A549 treated with Mapracorat at 1 μM for 4 hours (cell line): ENCODE measurements at places on chromosomes 11 and 22. TPM values are rescaled to one million over a fixed set of nuclear protein-coding genes. Genes with fewer than 3 reads are reported as not detected.

The USP2 gene
- total RNA-seq, result 0.72 to 1.3 TPM (median 1.1 TPM) in 5 replicates

The AQP11 gene
- 0.94 to 1.7 TPM (median 1.6 TPM) in 5 replicates for total RNA-seq

The FLRT1 gene
- 0.03 to 0.10 TPM (median 0.06 TPM) in 4 of 5 replicates, not detected in the other for total RNA-seq

The ARHGAP20 gene
- total RNA-seq, result 0.02 to 0.06 TPM in 2 of 5 replicates, not detected in the others

The ROBO4 gene
- not detected in 5 replicates for total RNA-seq

The MS4A3 gene
- total RNA-seq, result not detected in 5 replicates

The OR51E2 gene
- total RNA-seq, result not detected in 5 replicates

The NLRP10 gene
- not detected in 5 replicates for total RNA-seq

The TMA7B gene
- total RNA-seq, result not detected in 5 replicates

The OAF gene
- total RNA-seq, result 7.7 to 11.5 TPM (median 10.8 TPM) in 5 replicates

The SHANK3 gene
- total RNA-seq, result 2.7 to 5.5 TPM (median 4.5 TPM) in 5 replicates

The NUP98 gene
- 58.6 to 74.2 TPM (median 66.4 TPM) in 5 replicates for total RNA-seq

The TRIM48 gene
- not detected in 5 replicates for total RNA-seq

The C11orf42 gene
- not detected in 5 replicates for total RNA-seq

The C22orf31 gene
- total RNA-seq, result not detected in 5 replicates

The GALNT18 gene
- total RNA-seq, result 23.6 to 32.1 TPM (median 26.3 TPM) in 5 replicates

The DEPDC7 gene
- 6.7 to 8.7 TPM (median 7.3 TPM) in 5 replicates for total RNA-seq

The E2F8 gene
- total RNA-seq, result 5.5 to 7.4 TPM (median 6.3 TPM) in 5 replicates

The OR52H1 gene
- not detected in 5 replicates for total RNA-seq

The SLC29A2 gene
- total RNA-seq, result 6.4 to 7.5 TPM (median 6.8 TPM) in 5 replicates

The COPB1 gene
- total RNA-seq, result 99.0 to 122 TPM (median 115 TPM) in 5 replicates

The EFCAB6 gene
- 0.23 to 0.91 TPM (median 0.48 TPM) in 5 replicates for total RNA-seq

The SMIM35 gene
- 0.04 TPM in 1 of 5 replicates, not detected in the others for total RNA-seq

The GAS2 gene
- total RNA-seq, result 0.81 to 1.3 TPM (median 1.1 TPM) in 5 replicates

The MS4A15 gene
- total RNA-seq, result not detected in 5 replicates

The MAPK8IP2 gene
- total RNA-seq, result 2.2 to 4.4 TPM (median 3.6 TPM) in 5 replicates

The LRP4 gene
- total RNA-seq, result 6.4 to 8.0 TPM (median 7.3 TPM) in 5 replicates

The LSP1 gene
- total RNA-seq, result 1.2 to 1.6 TPM (median 1.4 TPM) in 5 replicates

The CHRNA10 gene
- 0.76 to 1.5 TPM (median 1.1 TPM) in 5 replicates for total RNA-seq

The MRGPRX3 gene
- not detected in 5 replicates for total RNA-seq

The TREH gene
- total RNA-seq, result not detected in 5 replicates

The TMEM25 gene
- 0.09 to 0.56 TPM (median 0.38 TPM) in 5 replicates for total RNA-seq

The ARVCF gene
- 1.3 to 2.8 TPM (median 2.4 TPM) in 5 replicates for total RNA-seq

The MMP1 gene
- 0.42 to 1.1 TPM (median 0.79 TPM) in 5 replicates for total RNA-seq

The APOL6 gene
- 1.3 to 1.6 TPM (median 1.4 TPM) in 5 replicates for total RNA-seq

The TMEM179B gene
- total RNA-seq, result 78.3 to 95.8 TPM (median 85.2 TPM) in 5 replicates

The GPHA2 gene
- not detected in 5 replicates for total RNA-seq

The OR52I2 gene
- not detected in 5 replicates for total RNA-seq

The CALCA gene
- total RNA-seq, result 0.12 TPM in 1 of 5 replicates, not detected in the others

The PAK1 gene
- 20.6 to 23.5 TPM (median 21.9 TPM) in 5 replicates for total RNA-seq

The OSBP gene
- 28.1 to 32.8 TPM (median 29.0 TPM) in 5 replicates for total RNA-seq
